HS-5 (cell line): ENCODE measurements at places on chromosomes 3 and 15.

GRCh38 chr3:64908251-64908685 is 220.5 kb upstream of the ADAMTS9 start:
- peak; percentile 9 for DNase-seq

DNA sequence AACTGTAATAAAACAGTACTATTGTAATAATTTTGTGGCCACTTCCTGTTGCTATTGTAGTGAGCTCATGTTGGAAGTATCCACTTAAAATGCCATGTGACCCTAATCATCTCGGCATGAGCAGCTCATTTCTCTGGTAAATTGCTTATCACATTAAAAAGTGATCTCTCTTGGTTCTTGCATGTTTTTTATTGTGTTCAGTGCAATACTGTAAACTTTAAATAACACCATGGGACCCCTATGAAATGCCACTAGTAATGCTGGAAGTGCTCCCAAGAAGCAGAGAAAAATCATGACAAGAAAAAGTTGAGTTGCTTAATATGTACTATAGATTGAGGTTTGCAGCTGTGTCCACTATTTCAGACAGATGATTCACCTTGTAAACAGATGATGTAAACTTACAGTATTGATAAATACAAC is 45.6 kb downstream of the NMD3 start:
- peak; percentile 91 for DNase-seq

- DNase-seq = no peak
These were observed 101.3 kb upstream of the SLCO3A1 start for GRCh38 chr15:91752081-91752785.

GRCh38 chr3:63936925-63937324 is 24.7 kb upstream of the SCAANT1 start:
- no peak for DNase-seq
